Cortex of kidney (tissue), 1 donor: ENCODE measurements at places on chromosomes 12 and 14.

DNA sequence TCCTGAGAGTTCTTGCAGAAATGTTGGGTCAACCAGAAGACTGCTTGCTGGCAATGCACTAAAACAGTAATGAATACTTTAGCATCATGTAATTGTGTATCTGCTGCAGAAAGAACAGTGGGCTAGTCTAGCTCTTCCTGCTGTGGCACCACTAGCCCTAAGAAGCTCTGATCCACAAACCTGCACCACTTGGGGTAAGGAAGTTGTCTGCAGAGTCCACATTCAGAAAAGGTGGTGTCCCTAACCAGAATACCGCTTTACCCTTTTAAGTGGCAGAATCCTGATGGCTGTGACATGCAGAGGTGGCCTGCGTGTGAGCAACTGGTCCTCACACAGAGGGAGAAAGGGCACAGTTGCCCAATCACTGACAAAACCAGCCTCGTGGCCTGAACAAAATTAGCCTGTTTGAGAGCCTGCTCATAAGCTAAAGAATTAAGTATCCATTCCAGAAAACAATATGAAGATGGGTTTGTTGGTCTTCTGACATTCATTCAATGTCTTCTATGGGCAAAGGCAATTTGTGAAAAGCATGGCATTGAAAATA is 165.8 kb downstream of the PPM1H start:
- no peak for DNase-seq

- no peak for DNase-seq
These were observed 28.3 kb downstream of the DIO3 start for GRCh38 chr14:101589486-101590015.

GRCh38 chr12:66154776-66155175 is 15.0 kb downstream of the TMBIM4 start:
- no peak for DNase-seq

GRCh38 chr14:101917413-101918017 is 46.9 kb upstream of the DYNC1H1 start:
- no peak for DNase-seq

DNA sequence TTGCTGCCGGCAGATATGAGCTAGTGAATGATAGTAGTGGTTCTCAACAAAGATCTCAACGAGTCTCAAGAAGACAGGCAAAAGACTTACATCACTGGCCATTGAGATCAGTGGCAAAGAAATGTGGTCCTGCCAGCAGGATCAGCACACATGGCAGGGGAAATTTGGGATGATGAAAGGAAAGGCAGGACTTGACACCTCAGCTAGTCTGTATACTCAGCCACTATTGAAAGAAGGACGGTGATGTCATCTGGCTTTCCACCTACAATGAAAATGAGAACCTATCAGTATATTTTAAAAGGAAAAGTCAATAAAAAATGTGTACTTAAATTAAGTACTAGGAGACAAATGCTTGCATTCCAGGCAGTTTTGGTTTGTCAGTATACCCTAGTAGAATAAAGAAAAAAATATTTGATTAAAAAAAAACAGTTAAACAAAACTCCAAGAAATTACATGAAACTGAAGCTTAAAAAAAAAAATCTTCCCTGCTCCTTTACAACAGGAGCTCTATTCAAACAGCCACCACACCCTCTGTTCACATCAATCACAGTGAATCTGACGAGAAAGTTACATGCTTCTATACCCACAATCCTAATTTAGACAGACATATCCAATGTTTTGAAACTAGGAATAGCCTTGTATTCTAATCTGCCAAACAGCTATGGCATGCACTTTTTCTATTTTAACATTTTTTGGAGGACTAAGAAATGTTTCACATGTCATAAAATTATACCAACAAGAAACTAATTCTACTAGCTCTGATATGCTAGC is 34.9 kb downstream of the RAD9B start:
- DNase-seq: no peak

DNA sequence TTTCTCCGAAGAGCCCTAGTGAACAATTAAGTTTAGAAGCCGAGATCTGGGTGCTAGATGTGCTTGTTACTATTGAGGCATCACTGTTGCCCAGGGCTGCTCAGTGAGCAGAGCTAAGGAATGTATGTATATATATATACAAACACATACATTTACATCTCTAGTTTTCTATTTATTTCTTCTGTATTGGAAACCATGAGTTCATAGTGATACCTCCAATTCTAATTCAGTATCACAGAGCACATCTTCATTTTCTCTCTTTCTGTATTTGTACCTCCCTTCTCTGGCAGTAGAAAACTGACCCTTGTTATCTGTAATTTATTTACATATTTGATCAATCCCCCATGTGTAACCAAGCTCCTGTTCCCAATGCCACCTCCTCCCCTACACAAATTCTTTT is 40.7 kb upstream of the FUT8 start:
- no peak for DNase-seq

- no peak for DNase-seq
These were observed 159.5 kb downstream of the KIF26A start for GRCh38 chr14:104297721-104298401.

GRCh38 chr12:126210448-126210847 is 1145.2 kb downstream of the AACS start:
- DNase-seq: no peak

DNA sequence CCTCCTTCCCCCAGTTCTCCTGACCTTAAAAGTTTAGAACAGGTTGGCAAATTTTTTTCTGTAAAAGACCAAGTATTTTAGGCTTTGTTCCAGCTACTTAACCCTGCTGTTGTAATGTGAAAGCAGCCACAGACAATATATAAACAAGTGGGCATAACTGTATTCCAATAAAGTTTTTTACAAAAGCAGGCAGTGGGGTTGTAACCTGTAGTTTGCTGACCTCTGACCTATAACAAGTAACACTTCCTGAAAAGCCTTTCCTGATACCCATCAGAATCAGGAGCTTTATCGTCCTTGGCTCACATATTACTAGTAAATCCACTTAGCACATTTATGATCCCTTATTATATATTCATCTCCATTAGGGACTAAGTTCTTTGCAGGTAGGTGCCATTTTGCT is 13.1 kb upstream of the SMARCC2 start:
- no peak for DNase-seq

GRCh38 chr12:40226705-40227104 is 1.9 kb downstream of the LRRK2 start:
- DNase-seq: no peak

- no peak for DNase-seq
These were observed 96.5 kb downstream of the DUSP16 start for GRCh38 chr12:12466157-12466556.

GRCh38 chr12:5465384-5465783 is 33.5 kb downstream of the NTF3 start:
- DNase-seq: no peak

DNA sequence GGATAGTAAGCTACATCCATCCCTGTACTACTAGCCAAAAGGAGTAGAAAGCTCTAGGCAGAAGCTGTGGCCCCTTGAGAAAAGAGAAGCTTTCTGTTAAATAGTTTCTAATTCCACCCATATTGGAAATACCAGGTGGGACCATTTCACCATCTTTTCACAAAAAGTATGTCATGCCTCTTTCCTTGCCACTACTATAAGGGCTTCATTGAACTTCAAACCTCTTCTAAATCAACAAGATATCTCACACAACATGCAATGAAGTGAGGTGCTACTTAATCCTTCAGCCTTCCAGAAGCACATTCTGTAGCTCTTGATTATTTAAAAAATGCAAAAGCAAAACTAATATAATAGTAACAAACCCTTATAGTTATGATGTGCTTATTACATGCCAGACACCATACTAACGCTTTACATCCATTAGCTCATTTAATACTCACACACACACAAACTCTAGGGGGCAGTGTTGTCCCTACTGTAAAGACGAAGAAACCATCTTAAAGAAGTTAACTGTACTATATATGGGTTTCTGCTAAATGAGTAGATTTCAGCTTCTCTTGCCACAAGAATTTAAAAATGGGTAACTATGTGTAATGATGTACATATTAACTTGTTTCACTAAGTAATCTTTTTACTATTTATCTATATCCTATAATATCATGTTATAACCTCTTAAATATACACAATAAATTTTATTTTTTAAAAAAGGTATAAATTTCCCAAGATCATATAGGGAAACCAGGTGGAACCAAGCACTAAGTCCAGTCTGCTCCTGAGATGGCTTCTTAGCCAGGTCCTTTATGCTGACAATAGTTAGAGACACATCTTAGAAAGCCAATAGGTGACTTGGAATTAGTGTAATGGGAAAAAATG is 124.4 kb downstream of the RPS29 start:
- no peak for DNase-seq

- DNase-seq: no peak
These were observed 282.1 kb upstream of the NPAS3 start for GRCh38 chr14:32656601-32657000.

DNA sequence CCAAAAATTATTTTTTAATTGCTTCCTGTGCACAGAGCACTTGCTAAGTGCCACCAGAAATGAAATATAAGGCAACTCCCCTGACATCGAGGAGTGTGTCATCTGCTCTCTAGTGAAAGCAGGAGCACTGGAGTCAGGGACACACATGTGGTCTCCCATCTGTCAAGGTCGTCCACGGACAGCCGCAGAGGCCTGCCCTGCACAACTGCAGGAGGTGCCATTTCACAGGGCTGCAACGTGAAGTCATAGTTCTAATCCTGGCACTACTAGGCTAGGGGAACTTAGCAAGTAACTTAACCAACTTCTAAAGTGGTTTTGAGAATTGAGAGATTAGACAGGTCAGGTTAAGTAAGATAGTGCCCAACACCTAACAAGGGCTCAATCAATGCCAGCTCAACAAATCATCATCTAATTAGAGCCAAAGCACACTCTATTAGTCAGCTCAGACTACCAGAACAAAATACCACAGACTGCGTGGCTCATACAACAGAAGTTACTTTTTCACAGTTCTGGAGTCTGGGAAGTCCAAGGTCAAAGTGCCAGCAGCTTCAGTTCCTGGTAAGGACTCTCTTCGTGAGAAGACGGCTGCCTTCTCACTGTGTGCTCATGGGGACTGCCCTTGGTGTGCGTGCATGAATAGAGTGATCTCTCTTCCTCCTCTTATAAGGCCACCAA is 30.7 kb downstream of the FOXN3 start:
- DNase-seq: no peak

DNA sequence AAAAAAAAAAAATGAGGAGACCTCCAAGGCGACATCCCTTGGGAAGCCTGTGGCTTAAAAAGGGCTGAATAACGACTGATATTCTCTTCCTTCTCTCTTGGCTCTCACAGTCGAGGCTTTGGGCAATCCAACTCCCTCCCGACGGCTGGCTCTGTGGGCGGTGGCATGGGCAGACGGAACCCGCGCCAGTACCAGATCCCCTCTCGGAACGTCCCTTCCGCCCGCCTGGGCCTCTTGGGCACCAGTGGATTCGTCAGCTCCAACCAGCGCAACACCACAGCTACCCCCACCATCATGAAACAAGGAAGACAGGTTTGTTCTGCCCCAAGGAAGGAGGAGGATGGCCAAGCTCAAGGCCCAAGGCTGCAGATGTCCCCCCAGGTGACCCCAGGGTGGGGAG is 127.8 kb downstream of the GCH1 start:
- no peak for DNase-seq

GRCh38 chr14:47153746-47154145 is 502.2 kb upstream of the RPL10L start:
- DNase-seq: no peak

GRCh38 chr12:3284405-3284804 is 206.6 kb upstream of the PRMT8 start:
- DNase-seq: no peak

GRCh38 chr12:118618695-118619094 is 242.3 kb downstream of the SUDS3 start:
- DNase-seq: no peak

DNA sequence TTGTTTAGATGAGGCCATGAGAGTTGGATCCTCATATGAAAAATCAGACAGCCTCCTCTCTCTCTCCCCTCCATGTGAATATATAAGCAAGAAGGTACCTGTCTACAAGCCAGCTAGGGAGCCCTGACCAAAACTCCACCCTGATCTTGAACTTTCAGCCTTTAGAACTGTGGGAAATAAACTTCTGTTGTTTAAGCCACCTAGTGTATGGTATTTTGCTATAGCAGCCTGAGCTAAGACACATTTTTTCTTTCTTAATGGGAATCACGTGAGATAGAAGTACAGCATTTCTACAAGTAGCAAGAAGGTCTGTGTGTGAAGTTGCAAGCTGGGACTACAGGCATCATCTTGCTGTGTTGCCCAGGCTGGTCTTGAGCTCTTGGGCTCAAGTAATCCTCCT is 16.3 kb upstream of the ABHD12B start:
- DNase-seq: no peak

GRCh38 chr14:74704656-74705055 is 8.2 kb downstream of the AREL1 start:
- no peak for DNase-seq

DNA sequence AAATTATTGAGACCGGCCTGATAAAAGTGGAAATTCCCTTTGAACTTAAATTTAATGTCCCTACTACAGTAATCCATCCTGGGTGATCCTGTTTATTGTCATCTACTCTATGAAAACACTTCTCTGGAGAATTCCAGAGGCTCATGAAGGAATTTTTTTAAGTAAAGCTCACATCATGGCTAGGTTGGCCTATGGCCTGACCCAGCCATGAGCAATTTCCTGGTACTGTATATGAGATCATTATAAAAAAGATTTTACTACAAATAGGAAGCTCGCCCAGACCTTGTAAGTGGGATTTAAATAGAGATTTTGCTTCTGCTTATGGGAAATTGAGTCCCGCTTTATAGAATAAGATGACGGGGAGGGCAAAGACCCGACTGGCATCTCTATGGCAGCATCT is 215.5 kb downstream of the DPF3 start:
- no peak for DNase-seq

DNA sequence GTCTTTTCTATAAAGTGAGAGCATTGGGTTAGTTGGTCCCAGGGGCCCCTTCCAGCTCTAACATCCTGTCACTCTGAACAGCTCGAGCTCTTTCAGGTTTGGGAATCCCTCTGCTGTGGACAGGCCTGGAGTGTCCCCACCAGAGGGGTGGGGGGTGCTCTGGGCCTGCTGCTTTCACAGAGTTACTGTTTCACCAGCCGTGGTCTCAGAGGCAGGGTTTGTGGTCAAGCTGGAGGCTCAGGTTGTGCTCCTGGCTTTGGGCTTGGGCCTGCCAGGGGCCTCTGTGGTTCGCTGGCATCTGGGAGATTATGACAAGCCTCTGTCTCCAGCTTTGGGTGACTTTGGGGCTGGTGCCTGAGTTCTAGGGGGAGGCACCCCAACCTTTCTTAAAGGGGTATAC is 59.6 kb downstream of the FBXL14 start:
- no peak for DNase-seq

DNA sequence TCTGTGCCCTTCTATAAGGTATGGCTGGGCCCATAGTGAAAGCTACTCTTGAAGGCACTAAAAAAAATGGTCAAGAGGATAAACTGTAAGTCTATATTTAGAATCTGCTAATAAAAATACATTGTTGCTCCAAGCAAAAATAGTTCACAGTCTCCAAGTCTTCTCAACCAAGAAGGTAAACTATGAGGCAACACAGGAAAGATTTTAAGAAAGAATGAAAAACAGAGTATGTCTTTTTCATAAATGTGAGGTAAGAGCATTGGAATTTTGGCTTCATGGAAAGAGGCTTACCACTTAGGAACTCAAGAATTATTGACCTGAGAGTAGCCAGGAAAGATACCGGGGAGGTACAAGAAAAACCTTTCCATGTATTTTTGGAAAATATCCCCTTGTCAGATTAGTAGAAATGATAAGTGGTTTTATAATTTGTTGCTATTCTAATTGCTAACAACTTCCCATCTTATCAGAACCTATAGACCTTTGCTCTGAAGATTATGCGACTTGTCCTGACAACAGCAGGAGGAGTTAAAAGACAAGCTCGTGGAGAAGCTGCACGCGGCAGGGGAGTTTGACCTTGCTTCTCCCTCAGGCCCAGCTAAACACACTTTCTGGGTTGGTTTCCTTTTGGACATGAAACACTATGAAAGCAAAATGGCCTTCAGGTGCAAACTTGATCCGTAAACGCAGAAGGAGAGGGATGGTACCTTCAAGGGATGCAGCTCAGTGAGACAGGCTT is 238.1 kb downstream of the FOXN3 start:
- no peak for DNase-seq
